ENCODE measurements at places on chromosomes 4 and X.

GRCh38 chr4:85128246-85129204 is 162.0 kb upstream of the WDFY3 start:
- H3K4me1 ChIP-seq, result no peaks in the 10 kb centered on the region
- no peak overlapping the region for H3K4me3 ChIP-seq
- no peaks in the 10 kb centered on the region for H3K36me3 ChIP-seq
- DNase-seq, result no peak
- H3K27ac ChIP-seq, result no peak overlapping the region
- H3K27me3 ChIP-seq, result peaks cover 25% of the 10 kb centered on the region

DNA sequence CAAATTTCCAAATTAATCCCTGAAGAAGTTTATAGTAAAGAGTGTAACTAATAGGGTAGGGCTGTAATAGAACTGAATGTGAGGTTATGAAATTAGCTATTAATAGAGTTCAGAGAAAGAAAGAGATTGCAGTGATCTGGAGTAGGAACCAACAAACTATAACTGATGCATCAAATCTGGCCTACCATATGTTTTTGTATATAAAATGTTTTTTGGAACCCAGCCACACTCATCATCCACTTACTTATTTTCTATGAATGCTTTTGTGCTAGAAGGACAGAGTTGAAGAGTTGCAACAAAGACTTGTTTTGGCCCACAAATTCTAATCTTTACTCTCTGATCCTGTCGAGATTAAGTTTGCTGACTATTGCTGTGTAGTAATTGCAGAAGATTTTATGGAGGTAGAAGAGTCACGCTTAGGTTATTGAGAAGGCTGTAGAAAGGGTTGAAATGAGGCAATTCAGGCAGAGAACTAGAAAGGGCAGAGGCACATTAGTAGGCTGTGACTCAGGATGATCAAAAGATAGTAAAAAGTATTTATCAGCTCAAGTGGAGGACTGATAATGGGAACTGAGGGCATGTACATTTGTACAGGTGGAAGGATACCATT is 298.7 kb upstream of the EMCN start:
- H3K36me3 ChIP-seq, result no peaks in the 10 kb centered on the region
- no peak for DNase-seq
- no peaks in the 10 kb centered on the region for H3K27me3 ChIP-seq
- no peak overlapping the region for H3K4me3 ChIP-seq

- H3K4me1 ChIP-seq, result no peaks in the 10 kb centered on the region
- DNase-seq, result no peak
- H3K4me3 ChIP-seq, result no peak overlapping the region
These were observed 121.9 kb upstream of the PDLIM3 start for GRCh38 chr4:185657183-185657582.

DNA sequence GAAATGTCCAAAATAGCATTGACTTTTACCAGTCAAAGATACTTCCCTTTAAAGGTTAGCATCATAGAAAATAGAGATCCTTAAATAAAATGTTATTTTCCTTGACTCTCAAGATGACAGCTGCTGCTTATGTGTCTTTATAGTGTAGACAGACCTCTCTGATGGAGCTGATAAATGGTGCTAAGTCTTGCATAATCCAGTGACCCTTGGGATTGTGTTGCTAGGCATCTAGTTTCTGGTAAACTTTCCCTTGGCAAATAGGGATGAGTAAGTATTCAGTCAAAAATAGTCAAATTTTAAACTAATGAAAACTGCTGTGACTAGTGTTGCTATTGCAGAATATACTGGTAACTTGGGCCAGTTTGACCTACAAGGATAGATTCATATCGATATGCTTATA is 53.6 kb downstream of the MBNL3 start:
- H3K27ac ChIP-seq, result no peak overlapping the region
- no peak overlapping the region for H3K4me3 ChIP-seq
- H3K27me3 ChIP-seq, result peaks cover 9% of the 10 kb centered on the region
- H3K4me1 ChIP-seq, result peaks cover 5% of the 10 kb centered on the region
- DNase-seq, result no peak

- H3K4me3 ChIP-seq, result no peak overlapping the region
- no peak overlapping the region for H3K27ac ChIP-seq
- H3K4me1 ChIP-seq, result no peaks in the 10 kb centered on the region
- no peaks in the 10 kb centered on the region for H3K36me3 ChIP-seq
These were observed 51.4 kb upstream of the PCDH18 start for GRCh38 chr4:137583671-137584070.

DNA sequence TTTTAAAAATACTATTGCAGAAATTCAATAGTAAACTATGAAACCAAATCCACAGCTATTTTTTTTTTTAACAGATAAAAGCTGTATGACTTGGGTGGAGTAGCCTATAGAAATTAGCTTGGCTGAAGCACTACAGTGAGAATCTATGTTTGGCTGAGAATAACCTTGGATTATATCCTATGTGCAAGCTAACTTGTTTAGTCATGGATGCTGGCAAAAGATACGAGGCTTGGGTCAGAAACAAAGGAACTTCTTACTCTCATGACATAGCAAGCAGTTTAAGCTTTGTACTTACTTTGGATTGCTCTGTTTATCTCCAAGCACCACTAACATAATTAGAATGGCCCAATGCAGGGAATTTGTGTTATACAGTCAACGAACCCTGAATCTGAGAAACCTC is 119.2 kb upstream of the GRID2 start:
- no peaks in the 10 kb centered on the region for H3K27me3 ChIP-seq
- no peaks in the 10 kb centered on the region for H3K36me3 ChIP-seq
- no peak for DNase-seq
- no peak overlapping the region for H3K27ac ChIP-seq

- H3K27ac ChIP-seq, result peak overlapping the region; percentile 90
- peak overlapping the region; percentile 24 for H3K4me3 ChIP-seq
- DNase-seq, result no peak
- H3K4me1 ChIP-seq, result peaks cover 57% of the 10 kb centered on the region
- H3K27me3 ChIP-seq, result no peaks in the 10 kb centered on the region
These were observed 16.1 kb downstream of the RHOH start for GRCh38 chr4:40212674-40213527.
